Stimulated activated CD4-positive, alpha-beta T cell treated with anti-CD3 and anti-CD28 coated beads, Interleukin-4, amount 100 ng/mL, for 24 hours (primary cell): ENCODE measurements at places on chromosomes 2 and 18.
A peak's percentile ranks its signal among the peaks of the same experiment; 100 is the strongest.

- DNase-seq, result no peak
These were observed 387.8 kb downstream of the CDH7 start for GRCh38 chr18:66138642-66139041.

GRCh38 chr2:162221064-162221463 lies 22.2 kb downstream of the FAP start:
- peak; percentile 65 for DNase-seq

DNA sequence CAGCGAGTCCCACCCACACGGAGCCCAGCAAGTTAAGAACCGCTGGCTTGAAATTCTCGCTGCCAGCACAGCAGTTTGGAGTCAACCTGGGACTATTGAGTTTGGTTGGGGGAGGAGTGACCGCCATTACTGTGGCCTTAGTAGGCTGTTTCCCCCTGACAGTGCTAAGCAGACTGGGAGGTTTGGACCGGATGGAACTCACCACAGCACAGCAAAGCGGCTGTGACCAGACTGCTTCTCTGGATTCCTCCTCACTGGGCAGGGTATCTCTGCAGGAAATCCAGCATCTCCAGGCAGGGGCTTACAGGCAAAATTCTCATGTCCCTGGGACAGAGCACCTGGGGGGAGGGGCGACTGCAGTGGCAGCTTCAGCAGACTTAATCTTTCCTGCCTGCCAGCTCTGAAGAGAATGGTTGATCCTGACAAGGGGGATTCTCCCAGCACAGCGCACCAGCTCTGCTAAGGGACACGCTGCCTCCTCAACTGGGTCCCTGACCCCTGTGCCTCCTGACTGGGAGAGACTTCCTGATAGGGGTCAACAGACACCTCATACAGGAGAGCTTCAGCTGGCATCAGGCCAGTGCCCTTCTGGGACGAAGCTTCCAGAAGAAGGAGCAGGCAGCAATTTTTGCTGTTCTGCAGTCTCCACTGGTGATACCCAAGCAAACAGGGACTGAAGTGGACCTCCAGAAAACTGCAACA lies 425.4 kb downstream of the NYAP2 start:
- DNase-seq, result no peak

DNA sequence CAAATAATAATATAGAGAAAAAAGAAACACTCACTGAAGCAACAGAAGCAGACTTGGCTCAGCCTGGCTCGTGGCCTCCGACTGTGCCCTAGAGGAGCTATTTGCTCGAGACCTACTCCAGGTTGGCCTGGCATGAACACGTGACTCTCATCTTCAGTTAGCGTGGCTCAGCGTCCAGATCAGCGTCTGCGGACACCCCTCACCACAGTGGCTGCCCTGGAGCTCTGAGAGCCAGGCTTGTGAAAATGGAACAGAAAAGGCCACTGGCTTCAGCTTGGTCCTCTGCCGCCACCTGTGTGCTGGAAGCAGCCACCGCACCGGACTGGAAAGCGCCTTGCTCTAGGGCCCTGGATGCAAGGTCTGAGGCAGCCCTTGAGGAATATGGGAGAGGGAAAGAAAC lies 1184.0 kb upstream of the GYPC start:
- DNase-seq, result no peak

DNA sequence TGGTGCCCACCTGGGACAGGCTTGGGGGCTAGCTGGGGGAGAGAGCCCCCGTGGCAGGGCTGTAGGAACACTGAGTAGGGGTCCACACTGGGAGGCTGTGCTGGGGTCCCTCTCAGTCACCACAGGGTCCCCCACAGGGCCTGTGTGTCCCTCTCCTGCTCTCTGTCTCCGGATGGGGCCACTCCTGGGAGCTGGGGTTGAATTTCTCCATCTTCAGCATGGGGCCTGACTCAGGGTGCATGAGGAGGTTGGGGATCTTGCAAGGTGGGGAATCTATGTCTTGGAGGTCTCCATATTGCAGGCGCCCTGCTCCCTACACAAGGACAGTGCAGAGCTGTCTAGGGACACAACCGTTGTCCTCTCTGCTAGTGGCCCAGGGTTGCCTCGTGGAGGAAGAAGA lies 78.7 kb upstream of the HDAC4 start:
- DNase-seq, result no peak

- no peak for DNase-seq
These were observed 100.1 kb downstream of the ZNF804A start for GRCh38 chr2:184698476-184698875.

DNA sequence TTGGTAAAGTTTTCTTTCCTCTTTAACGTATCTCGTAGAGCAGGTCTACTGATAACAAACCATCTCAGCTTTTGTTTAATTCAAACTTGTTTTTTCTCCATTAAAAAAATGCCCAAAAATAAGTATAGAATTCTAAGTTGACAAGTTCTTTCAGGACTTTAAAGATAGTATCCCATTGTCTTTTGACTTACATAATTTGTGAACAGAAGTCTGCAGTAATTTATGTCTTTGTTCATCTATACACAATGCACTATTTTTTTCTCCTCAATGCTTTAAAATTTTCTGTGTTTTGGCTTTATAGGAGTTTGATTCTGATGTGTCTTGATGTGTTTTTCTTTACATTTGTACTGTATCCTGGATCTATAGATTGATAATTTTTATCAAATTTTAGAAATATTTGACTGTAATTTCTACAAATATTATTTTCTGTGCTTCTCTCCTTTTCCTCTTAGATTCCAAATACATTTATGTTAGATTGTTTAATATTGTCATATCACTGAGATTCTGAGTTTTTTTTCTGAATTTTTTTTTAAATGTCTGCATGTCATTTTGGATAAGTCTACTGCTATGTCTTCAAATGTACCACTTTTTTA lies 143.3 kb downstream of the FTCDNL1 start:
- DNase-seq, result no peak
